ENCODE measurements at places on chromosomes 2 and 18. TPM values are rescaled to one million over a fixed set of nuclear protein-coding genes. Genes with fewer than 3 reads are reported as not detected.

The TMEM200C gene
- total RNA-seq: not detected

The IHH gene
- 0.09 TPM for total RNA-seq

The PAX8 gene
- total RNA-seq: 0.76 TPM

The UPP2 gene
- not detected for total RNA-seq

The CRYBA2 gene
- not detected for total RNA-seq

GRCh38 chr2:56183643-56184499 is at the start of gene CCDC85A:
Gene CCDC85A (plus strand): TSS chr2:56183990. CDS start chr2:56184625, 635 bp downstream.
- peak; percentile 55 for DNase-seq

DNA sequence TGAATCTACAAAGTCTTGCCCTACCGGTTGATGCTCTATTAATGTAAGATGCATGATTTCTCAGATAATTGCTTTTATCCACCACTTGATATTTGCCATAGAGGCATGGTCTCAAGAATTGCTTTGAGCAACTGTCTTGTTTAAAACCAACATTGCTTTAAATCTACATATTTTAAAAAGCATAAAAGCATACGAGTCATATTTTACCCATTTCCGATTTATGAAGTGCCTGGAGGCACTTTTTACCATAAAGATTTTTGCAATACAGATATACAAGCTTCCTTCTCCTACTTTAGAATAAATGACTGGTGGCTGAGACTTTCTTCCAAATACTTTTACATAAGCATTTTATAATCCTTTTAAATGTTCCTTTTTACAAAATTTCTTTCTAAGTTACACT is 517.6 kb downstream of the TXNL1 start:
- DNase-seq: no peak

DNA sequence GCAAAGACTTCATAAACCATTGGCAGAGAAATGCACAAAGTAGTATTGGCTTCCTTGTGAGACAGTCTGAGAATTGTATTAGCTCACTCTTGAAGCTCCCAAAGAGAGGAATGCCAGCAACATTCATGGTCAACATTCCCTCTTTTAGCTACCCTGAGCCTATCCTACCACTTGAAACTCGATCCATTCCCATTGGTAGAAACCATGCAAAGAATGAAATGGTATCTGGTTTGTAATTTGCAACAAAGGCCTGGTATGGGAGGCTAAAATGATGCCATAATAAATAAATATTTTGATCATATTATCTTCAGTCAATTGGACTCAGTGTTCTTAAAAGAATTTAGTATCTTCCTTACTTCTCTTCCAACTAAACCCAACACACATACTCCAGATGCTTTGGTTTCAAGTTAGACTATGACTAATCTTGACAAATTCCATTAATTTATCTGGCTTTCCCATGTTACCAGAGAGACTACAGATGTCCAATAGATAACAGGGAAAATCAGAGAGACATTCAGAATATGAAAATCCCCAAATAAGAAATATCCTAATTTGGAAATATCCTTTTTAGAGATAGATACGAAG is 102.9 kb downstream of the DHRS9 start:
- DNase-seq: no peak

DNA sequence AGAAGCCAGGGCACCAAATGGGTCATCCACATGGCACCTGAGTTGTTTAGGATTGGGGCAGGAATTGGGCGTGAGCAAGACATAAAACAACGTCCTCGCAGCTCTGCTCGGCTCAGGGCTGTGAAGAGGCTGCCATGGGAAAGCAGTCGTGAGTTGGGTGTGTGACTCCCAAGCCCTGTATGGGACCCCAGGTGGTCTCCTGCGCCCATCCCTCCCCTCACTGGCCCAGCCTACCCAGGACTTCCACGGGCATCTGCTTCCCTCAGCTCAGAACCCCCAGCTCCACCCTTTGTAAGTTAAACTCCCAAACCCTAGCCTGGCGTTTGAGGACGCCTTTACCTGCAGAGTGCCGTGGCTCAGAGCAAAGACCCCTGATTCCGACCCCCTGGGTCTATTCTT is 23.2 kb upstream of the HPCAL1 start:
- DNase-seq: no peak

DNA sequence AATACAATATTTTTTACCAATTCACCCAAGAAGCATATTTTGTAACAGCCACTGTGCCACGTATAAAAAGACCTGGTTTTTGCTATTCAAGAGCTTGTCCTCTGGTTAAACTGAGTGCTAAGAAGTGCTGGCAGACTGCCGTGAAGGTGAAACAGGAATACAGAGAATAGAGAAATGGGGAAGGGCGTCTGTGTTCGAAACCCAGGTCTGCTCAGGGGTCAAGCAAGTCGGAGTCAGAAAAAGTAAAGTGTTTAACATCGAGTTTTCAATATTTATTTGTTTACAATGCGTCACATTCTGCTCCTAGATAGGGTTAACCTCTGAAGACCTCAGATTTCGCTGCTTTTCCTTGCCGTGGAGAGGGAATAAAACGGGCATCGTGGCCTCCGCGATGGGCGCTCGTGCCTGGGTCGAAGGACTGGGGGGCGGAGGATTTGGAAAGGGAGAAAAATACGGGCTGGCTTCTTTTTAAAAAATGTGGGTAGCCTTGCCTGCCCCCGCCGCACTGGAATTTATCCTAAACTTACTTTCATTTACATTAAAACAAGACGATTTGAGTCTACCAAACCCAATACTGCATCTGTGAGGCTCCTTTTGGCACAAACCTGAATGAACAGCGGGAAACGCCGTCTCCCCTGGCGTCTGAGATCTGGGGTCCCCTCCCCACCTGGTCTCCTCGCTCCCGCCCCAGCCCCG is 1.1 kb upstream of the SNTG2 start:
- no peak for DNase-seq

DNA sequence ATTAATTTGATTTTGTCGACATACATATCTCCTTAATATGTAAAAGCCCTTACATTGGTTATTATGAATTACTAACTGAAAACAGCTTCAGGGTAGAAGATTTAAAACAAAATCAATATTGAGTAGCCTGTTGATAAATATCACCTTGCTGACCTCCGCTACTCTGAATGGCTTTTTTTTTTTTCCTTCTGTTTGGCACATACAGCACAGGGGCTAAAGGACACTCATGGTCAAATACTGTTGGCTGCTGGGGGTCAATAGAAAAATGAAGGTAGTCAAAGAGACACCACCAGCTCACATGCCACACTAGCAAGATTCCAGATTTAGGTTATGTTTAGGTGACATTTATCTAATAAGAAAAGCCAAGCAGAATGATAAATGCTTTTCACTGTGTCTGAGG is 1642.4 kb upstream of the SLC39A10 start:
- no peak for DNase-seq

DNA sequence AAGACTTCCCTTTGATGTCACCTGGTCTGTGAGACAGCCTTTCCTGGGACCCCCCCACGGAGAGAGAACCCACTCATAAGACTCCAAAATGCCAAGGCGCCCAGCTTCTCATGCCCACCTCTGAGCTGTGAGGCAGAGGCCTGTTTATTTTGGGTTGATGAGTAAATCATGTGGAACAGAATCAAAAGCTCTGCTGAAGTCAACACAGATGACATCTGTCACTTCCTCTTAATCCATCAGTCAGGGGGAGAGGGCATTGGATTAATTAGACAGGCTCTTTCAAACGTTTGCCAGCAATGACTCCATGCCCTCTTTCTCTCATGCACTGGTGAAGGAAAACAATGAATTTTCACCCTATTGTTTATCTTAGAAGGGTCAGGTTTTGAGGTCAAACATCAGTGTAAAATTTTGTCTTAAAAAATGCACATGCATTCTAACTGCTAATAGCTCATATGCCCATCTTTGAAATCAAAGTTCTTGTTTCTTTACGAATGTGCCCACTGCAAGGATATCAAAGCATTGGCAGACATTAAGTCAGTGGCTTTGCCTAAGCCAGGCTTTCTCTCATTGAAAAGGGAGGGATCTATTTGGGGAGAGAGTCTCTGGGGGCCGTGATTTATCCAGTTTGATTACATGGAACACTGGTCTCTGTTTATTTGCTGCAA is 184.1 kb downstream of the ACKR3 start:
- no peak for DNase-seq

DNA sequence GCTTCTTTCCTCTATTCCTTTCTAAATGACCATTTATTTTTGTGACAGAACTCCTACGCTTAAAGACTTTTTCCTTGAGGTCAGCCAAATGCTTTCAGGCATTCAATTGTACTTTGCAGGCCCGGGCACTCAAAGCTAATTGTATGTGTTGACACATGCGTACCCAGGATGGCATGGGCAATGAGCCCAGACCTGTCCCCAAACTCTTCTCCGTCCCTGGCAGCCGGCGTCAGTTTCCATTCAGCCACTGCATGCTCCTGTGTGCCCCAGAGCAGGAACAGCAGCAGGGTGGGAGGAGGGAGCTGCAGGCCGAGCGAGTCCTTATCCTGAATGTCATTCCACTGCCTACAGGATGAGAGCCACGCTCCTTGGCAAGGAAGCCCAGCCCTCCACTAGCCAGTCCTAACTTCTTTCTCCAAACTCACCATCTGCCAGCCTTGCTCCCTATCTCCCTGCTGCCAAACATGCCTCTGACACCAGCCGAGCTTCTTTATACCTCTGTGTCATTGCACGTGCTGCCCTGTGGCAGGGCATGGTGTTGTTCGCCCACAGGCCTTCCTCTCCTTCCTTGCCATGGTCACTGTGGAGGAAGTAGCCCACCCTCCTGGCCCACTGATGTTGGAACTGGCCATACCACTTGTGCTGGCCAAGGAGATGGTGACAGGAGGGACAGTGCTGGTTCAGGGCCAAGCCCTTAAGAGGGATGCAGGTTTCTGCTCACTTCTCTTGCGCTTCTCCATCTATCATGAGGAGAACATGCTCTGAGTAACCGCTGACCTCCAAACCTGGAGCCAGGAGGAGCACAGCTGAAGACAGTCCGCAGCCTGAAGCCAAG is 116.9 kb upstream of the FHL2 start:
- no peak for DNase-seq

GRCh38 chr2:88807237-88807962 is 115.9 kb downstream of the RPIA start:
- no peak for DNase-seq

- DNase-seq: no peak
Measured at GRCh38 chr18:14074187-14074586, 58.0 kb downstream of the ZNF519 start.

GRCh38 chr18:54393648-54394294 is 36.1 kb downstream of the C18orf54 start:
- DNase-seq: no peak

- DNase-seq: no peak
Measured at GRCh38 chr2:11764920-11765319, 18.5 kb downstream of the LPIN1 start.

- DNase-seq: no peak
Measured at GRCh38 chr18:6271585-6271984, 143.1 kb downstream of the L3MBTL4 start.

- no peak for DNase-seq
Measured at GRCh38 chr2:95171902-95172301, 6.3 kb downstream of the ZNF2 start.

DNA sequence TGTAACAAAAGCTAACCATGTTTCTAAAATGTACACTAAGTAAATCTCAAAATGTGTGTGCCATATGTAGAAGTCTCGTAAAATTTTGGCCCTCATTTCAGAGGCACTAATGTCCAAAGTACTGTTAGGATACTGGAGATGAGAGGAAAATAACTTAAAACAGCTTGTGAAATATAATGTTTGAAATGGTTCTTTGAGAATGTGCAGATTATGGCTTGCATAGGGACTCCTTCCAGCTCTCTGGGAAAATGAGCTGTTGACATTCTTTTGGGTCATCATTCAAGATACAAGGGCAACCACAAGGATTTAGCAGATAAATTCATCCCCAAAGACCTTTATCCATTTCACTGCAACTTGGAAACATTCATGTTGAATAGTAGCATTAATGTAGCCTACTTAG is 38.1 kb upstream of the OTX1 start:
- no peak for DNase-seq

GRCh38 chr2:177165721-177166711 is 46.6 kb upstream of the HNRNPA3 start:
- no peak for DNase-seq

- no peak for DNase-seq
Measured at GRCh38 chr2:75311993-75312392, 112.7 kb upstream of the TACR1 start.

GRCh38 chr18:54939361-54939917 is 19.8 kb downstream of the CCDC68 start:
- no peak for DNase-seq

GRCh38 chr2:224929512-224929911 is 112.8 kb downstream of the DOCK10 start:
- DNase-seq: no peak

DNA sequence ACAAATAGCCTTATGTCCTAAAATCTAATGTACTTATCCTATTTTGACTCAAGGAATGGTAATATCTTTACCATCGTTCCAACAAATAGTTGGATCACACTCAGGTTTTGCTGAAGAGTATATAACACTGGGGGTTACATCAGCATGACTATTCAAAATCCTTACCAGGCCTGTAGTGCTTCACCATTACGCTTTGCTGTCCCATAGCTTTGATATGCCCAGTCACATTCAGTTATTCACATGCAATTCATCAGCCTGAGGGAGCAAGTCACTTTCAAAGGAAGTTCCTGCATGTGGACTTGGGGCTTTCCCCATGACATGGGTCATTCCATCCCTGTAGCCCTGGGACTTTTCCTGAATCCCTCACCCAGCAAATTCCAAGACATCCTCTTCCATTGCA is 39.6 kb downstream of the FTCDNL1 start:
- DNase-seq: no peak

DNA sequence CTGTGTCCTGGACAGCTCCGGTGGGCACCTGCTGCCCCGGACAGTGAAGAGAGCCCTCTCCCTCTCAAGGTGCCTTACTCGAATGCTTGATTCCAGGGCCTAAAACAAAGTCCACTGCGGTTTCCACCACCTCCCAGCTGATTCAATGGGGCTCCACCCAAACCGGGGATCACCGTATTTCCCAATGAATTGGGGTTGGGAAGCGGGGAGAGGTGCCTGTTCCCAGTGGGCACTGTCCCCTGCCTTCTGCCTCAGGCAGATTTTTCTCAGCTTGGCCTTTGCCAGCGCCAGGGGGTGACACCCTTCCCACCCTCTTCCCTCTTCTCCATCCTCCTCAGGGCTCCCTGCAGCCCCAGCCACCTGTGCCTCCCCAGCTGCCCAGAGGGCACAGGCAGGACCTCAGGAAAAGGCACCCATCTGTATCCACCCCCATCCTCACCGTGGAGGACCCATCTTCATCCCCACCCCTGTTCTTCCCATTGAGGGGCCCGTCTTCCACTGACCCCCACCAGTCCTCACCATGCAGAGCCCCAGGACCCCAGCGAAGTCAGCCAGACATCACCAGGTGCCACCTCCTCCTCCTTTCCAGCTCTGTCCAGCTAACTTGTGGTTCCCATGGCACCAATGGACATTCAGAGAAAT is 66.7 kb upstream of the HPCAL1 start:
- DNase-seq: no peak
